Fibroblast of skin of scalp (primary cell): ENCODE measurements at places on chromosomes 12 and 14.

DNA sequence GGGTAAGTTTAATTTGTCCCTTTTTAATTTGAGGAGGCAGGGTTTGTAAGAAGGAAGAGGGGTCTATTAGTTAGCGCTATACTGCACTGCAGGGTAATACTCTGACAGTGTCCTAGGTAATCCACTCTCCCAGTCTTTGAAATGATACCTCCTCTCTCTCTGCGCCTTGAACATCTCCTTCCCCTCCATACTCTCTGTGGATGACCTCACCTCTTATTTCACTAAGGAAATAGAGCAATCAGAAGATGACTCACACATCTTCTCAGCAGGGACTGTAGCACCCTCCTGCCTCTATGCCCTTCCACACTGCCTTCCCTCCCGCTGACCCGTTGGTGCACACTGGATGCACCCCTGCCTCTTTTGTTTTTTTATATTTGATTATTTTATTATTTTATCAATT is 94.2 kb downstream of the GRIP1 start:
- DNase-seq = peak; percentile 23

DNA sequence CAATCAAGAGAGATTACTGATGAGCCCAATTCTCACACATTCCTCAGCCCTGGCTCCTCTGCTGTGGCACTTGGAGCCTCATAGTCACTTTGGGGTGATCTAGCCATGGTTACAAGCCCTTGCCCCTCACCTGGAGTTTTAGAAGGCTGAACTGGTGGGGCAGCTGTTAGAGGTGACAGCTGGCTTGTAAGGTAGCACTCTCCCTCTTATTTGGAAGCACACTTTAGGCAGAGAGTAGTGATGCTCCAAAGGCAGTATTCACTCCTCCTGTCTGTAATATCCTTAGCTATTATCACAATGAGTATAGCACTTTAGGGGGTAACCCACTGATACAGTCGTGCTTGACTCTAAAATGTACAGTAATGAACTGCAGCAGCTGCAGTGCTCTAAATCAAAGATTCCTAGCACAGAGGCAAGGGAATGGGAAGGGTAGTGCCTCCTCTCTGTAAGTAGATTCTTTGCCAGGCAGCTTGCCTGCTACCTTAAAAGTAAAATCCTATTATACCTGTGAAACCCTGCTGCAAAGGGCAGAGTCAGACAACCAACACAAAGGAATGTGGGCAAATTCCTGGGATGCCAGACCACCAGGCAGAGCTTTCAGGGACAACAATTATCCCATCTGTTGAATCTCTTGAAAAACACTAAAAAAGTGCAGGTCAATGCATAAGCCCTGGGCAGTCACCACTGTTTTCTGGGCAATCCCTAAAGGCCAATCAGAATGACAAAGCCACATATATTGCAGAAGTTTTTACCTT is 336.3 kb downstream of the NOVA1 start:
- no peak for DNase-seq

DNA sequence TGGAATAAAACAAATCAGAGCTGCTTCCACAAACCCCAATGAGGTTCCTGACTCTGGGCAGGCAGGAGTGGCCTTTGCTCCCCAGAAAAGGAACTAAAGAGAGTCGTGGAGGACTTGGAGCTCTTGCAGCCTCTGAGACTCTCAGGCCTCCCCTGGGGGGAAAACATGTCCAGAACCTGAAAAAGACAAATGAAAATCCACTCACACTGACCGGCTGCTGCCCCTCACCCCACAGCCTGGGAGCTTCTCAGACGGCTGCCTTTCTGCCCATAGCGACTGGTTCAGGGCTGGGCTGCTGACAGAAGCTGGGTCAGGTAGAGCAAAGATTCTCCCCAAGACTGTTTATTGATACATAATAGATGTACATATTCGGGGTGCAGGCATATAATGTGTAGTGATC is 356.0 kb downstream of the ADGRD1 start:
- no peak for DNase-seq

DNA sequence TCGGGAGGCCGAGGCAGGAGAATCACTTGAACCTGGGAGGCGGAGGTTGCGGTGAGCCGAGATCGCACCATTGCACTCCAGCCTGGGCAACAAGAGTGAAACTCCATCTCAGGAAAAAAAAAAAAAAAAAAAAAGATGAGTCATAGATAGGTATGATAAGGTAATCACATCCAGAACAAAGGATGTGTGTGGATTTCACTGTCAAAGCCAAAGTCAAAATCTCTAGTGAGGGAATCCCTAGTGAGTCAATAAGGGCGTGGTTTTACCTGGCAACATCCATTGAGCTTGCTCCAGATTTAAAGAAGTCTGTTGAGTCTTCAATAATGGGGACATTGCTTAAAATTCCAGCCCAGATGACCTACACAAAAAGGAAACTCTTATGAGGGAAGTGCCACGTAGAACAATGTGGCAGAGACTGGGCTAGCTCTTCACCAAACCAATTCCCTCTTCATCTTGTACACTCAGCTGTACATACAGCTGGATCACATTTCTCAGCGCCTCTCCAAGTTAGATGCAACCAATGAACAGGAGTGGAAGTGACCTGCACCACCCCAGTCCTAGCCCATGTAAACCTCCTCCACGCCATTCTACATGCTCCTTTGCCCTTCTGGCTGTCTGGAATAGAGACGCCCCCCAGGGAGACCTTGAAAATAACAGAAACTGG is 23.4 kb downstream of the ALDH1L2 start:
- no peak for DNase-seq

DNA sequence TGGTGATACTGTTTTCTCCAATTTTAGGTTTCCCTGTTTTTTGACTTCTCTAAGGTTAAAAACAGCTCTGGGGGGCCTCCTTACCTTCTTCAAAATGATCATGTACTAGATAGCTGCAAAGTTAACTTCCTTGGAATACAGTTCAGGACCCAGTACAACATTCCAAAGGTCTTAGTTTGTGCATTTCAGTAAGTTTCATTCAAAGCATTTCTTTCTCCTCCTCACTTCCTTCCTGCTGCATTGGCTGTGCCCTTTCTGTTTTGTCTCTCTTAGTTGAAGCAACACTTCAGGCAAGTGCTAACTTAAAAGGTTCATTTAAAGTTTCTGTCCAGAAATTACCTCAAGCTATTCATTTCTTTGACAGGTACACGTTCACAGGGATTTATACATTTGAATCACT is 95.7 kb downstream of the SCN8A start:
- DNase-seq = peak; percentile 71
